Iris pigment epithelial cell (primary cell): ENCODE measurements at places on chromosomes 7 and 10.

- DNase-seq = peak; percentile 89
These were observed 141.7 kb upstream of the SEMA3A start for GRCh38 chr7:84336303-84336702.

- DNase-seq = no peak
These were observed 29.0 kb upstream of the DAGLB start for GRCh38 chr7:6476596-6477317.

DNA sequence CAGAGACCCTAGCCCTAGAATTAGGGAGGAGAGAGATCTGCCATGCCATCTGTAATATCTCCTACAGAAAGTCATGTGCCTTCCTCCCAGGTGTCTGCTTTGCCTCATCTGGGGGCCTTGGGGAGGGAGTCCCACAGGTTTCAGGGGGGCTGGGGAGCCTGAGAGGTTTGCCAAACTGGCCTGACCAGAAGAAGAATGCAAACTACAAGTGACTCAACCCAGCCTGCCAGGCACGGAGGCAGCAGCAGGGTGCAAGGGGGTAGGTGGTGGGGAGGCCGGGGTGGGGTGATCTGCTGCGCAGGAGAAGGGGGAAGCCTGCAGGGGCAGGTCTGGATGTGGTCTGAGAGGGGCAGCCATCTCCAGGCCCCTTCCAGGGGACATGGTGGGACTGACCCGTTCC is 9.6 kb upstream of the TRIM8 start:
- DNase-seq = no peak

DNA sequence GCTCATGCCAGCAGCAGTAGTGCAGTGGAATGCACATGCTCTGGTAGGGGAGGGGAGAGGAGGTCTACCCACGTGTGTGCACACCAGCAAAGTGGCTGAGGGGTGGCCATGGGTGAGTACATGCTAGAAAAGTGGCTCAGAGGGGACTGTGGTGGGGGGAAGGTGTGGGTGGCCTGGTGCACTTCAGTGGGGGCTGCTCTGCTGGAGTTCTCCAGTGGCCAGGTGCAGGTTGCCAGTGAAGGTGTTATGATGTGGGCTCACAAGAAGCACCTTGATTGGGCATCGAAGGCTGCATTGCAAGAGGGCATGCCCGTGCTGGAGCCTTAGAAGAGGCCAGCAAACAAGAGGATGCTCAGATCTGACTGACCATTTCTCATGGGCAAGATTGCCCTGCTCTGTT is 613.6 kb upstream of the PHF14 start:
- DNase-seq = no peak

DNA sequence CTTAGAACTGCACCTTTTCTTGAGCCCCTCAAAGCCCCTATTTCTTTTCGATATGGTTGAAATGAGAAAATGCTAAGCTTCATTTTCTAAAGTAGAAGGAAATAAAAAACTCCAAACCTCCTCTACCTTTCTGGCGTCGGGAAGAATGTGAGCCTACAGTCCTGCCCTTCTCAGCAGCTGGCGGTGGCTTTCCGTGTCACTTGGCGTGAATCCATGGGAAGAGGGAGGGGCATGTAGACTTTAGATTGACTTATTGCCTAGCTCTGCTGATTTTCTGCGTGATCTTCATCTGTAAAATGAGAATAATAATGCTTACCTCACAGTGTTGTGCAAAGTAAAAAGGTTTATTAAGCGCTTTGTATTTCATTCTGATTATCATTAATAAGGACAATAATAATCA is 35.0 kb downstream of the PRR15 start:
- DNase-seq = no peak

DNA sequence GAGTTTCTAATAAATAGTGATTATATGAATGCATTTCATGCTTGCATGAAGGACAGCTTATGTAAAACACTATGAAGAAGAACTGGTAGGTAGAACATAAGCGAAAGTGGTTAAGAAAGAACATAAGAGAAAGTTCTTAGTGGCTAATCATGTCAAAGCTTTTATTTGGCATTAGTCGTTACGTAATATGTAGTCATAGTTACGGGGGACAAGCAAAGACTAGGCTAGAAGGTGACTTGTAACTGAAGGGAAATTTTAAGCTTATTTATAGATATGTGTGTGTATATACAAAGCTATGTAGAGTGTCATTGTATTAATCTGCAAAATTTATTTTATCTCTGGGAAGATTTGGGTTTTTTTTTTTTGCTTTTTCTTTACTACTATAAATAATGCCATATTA is 36.9 kb downstream of the CAPZA2 start:
- peak; percentile 32 for DNase-seq

- peak; percentile 62 for DNase-seq
These were observed 39.3 kb downstream of the RABGEF1 start for GRCh38 chr7:66779669-66780409.

DNA sequence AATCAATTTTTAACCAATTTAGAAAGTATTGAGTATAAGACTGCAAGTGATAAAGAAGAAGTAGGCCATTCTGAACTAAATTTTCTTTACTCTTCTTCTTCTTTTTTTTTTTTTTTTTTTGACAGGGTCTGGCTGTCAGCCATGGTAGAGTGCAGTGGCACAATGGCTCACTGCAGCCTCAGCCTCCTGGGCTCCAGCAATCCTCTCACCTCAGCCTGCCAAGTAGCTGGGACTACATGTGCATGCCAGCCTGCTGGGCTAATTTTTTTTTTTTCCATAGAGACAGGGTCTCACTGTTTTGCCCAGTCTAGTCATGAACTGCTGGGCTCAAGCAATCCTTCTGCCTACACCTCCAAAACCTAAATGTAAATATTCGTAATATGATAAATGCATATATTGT is 63.2 kb downstream of the DGKB start:
- no peak for DNase-seq

DNA sequence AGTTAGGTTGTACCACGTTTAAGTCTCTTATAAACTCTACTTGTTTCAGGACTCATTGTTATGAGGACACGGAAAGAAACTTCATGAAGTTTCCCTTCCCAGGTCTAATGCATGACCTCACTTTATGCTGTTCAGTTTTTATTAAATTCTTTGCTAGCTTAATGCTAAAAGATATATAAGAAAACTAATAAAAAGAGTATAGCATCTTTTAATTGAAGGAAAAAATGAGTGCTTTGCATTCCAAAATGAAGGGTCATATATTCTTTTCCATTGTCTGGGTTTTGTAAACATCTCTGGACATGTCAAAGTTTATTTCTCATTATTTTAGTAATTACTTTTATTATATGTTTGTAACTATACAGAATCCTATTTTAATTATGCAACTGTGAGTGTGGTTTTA is 255.8 kb downstream of the CREB5 start:
- DNase-seq = no peak

- no peak for DNase-seq
These were observed 563.3 kb downstream of the NRG3 start for GRCh38 chr10:82438277-82438676.

- DNase-seq = no peak
These were observed 102.0 kb downstream of the CNOT4 start for GRCh38 chr7:135407884-135408283.

DNA sequence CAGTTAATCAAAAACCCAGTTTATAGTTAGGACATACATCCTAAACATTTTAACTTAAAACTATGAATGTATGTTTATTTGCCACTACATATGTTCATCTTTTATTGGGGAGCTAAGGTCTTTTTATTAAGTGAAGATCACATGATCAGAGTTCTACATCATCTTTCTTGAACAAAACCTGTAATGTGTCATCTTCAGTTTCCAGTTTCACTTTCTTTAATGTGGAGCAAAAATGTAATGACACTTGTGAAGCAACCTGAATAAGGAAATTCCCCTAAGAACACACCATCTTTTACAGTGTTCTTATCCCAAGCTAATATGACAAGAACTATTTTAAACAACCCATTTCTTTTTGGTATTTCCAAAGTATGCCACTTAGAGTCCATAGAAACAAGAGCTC is 166.7 kb upstream of the BET1 start:
- DNase-seq = peak; percentile 30

- DNase-seq = no peak
These were observed 100.4 kb downstream of the TCERG1L start for GRCh38 chr10:131211146-131211545.

GRCh38 chr7:22611758-22612079 is 111.7 kb upstream of the STEAP1B start:
- DNase-seq = no peak

DNA sequence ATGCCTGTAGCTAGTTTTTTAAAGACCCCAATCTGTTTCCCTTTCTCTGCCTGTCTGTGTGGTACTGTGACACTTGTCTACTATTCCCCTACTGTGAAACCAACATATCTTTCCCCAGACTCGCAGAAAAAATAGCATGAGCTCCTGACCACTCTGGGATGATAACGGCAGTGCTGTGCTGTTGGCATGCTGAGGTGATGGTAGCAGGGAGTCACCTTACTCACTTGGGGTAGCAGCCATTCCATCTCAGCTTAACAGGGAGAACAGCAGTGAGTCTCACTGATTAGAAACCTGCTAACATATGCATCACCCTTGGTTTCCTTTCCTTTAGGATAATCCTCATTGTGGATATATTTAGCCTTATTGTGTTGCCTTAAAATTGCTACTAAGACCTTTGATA is 469.6 kb upstream of the FZD8 start:
- no peak for DNase-seq
